ENCODE measurements at places on chromosomes 3 and 15.

GRCh38 chr3:71244153-71244825 lies 339.2 kb downstream of the FOXP1 start:
- no peak for DNase-seq

DNA sequence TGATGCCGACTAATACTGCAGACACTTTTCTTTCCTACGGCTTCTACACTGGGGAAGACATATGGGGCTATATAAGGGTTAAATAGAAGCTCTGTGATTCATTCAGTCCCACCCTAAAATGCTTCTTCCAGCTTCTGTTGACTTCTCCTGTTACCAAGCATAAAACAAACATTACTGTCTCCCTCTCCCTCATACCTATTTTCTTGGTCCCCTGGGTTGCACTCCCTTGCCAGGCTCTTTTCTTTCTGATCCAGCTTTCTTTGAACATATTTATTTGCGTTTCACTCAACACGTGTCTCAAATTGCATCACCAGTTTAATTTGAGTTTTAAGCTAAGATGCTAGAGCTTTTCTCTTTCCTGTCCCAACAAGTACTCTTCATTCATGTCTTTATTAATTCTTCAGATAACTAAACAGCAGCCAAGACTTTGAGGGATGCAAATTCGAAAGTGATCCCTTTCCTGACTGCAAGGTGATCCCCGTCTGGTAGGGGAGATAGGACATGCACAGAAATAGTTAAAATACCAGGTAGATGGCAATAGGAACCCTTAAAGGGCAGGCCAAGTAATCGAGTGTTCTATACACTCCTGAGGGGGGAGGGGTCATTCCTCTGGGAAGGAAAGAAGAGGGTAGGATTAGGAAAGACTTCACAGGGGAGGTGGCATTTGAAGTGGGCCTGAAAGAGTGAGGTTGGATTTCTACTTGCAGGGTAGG lies 198.6 kb upstream of the BCL6 start:
- no peak for DNase-seq

- no peak for DNase-seq
These were observed 15.8 kb upstream of the FANCD2 start for GRCh38 chr3:10010421-10010877.

DNA sequence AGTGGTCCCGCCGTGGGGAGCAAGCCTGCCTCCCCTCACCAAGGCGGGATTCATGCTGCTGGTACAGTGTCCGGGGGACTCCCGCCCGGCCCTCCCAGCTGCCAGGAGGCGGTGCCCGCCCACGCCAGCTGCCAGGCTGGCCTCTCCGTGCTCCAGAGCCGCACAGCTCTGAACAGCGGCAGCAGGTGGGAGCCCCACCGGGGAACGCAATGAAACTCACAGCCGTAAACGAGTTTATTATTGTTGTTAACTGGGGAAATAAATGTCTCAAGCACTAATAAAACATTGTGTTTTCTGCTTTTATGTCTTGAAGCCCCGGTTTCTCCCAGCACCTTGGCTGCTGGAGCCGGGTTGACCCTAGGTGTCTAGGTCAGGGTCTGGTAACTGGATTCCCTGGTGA lies 317.7 kb upstream of the TLE3 start:
- no peak for DNase-seq

GRCh38 chr15:101491734-101492640 lies 2.5 kb upstream of the PCSK6 start:
- DNase-seq, result no peak

DNA sequence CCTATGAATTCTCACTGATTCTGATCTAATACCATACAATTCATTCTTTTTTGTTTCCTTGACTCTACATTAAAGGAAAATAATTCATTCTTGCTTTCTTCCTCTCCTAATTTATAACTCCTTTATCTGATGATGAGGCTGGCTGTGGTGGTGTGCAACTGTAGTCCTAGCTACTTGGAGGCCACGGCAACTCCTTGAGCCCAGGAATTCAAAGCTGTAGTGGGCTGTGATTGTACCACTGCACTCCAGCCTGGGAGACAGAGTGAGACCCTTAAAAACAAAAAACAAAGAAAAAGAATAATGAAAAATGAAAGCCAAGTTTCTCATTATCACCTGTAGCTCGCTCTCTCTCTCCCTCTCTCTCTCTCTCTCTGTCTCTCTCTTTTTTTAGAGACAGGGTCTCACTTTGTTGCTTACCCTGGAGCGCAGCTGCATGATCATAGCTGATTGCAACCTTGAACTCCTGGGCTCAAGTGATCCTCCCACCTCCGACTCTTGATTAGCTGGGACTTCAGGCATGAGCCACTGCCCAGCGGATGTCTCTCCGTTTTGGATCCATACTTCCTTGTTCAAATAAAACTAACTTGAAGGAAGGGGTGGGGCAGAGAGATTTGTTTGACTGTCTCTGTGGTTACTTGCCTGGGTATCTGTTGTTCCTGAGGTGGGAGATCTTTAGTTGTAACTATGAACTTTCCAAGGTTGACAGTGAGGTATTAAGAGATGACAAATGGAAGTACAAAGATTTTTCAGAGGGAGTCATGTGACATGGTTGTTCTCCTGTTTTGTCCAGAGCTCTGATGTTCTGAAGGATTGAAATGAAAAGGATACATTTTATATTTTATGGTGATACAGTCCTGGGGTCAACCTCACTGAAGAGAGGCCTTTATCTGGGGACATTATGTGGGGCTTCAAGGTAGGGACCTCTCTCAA lies 46.9 kb downstream of the STARD9 start:
- DNase-seq, result no peak

DNA sequence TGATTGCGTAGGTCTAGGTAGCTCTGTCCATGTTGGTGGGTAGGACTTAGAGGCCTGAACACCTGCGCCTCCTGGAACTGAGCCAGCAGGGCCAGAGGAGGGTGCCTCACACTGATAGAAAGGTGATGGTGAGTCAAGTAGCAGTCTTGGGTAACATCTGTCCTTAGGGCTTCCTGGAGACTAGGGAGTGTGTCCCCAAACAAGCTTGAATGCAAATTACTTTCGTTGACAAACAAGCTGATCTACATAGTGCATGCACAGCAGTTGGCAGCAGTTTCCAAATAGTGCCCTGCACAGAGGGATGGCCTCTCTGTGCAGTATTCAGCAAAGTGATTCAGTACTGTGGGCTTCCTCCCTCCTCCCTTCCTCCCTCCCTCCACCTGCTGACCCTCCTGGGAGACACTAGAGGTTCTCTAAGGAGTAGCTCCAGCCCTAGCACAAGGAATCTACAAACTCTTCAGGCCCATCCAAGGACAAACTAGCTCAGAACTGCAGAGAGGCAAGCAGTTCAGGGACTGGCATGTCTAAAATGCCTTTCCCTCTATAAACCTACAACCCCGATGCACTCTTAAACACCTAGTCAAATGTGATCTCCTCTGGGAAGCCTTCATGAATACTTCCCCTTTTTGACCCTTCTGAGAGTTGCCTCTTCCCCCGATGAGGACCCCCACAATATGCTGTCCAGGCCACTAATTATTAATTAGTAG lies 61.0 kb downstream of the TLE3 start:
- no peak for DNase-seq

- no peak for DNase-seq
These were observed 59.0 kb downstream of the CTNNB1 start for GRCh38 chr3:41258239-41258800.

DNA sequence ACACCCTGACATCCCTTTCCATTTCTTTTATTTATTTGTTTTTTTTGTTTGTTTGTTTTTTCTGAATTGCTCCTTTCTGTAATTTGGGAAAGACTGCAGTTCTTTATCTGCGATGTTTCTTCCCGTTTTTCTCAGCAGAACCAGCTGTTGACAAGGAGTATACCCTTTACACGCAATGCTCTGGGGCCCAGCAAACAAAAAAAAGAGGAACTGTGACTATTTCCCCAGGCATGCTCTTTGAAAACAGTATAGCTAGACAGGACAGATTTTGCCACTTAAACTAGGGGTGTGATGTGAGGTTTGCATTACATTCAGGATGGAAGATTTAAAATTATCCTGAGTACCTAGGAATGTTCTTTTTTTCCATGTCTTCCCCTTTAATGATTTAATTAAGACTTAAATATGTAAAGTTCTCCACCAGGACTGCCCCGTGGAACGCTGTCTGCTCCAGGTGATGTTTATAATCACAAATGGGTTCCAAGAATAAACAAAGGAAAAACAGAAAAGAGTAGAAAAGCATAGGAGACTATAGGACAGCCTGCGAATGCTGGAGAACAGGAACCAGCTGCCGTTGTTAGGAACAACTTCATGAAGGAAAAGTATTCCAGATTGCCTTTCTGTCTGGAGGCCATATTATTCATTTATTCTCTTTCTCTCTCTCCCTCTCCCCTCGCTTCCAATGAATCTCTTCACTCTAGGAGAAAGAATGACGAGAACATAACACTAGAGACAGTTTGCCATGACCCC lies 43.3 kb downstream of the TGFBR2 start:
- DNase-seq, result no peak

DNA sequence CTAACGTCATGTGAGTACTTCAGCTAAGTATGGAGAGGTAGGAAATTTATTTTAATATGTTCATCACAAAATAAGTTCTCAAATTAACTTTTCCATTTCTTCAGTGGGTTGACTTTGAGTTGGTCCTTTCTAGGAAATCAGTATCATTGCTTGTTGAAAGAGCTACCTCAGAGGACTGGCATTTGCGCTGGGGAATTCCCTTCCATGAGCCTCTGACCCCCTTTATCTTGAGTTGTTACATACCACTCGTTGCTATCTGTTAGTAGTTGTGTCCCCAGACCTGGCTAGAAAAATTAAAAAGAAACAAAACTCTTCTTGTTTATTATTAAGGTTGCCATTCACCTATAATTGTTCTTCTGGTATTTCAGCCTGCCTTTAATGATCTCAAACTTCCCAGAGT lies 96.8 kb upstream of the ROBO2 start:
- no peak for DNase-seq

GRCh38 chr15:91338766-91339165 lies 238.7 kb downstream of the SV2B start:
- no peak for DNase-seq

DNA sequence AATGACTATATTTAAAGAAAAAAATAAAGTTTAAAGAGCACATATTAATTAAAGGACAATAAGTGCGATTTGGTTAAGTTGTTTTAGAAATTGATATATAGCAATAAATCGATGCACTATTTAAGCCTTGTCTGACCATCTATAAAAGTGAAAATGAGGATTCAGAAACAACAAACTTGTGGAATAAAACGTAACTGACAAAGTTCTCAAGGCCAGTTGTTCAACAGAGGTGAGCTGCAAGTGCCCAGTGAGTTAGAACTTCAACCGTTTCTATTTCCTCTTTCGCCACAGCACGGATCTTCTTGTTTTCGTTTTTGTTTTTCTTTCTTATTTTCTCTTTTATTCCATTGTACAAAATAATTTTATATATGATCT lies 724.9 kb upstream of the ARRDC4 start:
- no peak for DNase-seq

DNA sequence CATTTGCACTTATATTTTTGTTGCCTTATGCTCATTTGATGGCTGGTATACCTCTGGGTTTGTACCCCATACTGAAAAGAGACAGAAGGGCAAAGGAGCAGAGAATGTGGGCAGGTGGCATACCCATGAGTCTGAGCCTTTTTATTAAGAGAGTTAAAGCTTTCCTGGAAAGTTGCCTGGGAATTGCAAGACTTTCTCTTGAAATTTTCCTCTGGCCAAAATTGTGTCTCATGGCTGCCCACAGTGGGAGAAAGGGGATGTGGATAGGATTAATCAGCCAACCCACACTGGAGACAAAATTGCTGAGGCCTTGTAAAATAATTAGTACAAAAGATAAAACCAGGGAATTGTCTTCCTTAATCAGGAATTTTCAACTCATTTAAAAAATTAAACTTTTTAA lies 8.2 kb upstream of the NMD3 start:
- DNase-seq, result no peak
